ENCODE measurements at places on chromosomes 6 and 20.

DNA sequence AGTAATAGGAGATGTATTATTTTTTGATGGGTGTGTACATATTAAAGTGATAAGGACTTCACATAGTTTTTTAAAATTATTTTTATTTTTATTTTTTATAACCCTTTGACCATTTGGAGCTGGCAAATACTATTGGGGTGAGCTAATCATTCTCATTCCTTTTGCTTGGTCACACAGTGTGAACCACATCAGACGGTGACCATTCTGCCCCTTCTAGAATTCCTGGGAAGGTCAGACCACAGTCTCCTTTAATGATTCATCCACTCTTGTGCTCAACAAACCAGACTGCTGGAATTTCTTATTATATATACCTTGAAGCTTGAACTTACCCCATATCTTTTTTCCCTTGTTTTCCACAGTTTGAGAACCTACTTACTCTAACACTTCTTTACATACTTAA lies 23.9 kb upstream of the PRL start:
- no peak for DNase-seq

- no peak for DNase-seq
These were observed 148.5 kb upstream of the ATXN1 start for GRCh38 chr6:16909658-16910360.

DNA sequence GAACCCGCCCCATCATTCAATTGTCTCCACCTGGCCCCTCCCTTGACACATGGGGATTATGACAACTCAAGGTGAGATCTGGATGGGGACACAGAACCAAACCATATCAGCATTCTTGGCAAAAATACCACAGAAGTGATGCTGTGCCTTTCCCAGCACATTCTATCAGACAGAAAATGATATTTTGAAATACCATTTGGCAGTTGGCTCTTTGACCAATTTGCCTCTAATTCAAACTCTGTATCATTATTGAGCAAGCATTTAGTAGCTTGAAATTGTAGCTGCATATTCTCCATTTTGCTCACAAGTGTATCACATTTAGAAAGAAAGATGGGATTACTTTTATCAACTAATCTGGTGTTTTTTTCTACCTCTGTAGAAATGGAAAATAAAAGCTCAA lies 64.0 kb downstream of the PLCB1 start:
- DNase-seq: no peak

DNA sequence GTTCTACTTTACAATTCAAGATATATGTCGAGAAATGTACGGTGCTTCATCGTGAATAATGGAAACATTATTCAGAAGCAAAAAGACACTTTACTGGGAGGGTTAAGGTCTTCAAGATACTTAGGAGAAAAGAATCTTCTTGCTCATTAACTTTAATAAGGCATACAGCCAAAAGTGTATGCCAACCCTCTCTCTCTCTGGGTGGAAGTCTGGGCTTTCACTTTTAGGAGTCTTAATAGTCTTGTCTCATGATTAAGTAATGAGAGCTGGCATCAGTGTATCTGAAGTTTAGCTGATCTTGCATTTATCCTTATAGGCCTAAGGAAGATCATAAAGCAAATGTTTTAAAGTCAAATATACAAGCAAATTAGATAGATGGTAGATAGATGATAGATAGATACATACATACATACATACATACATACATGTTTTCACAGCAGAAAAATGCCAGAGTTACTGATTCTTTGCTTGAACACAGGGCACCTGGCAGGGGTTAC lies 21.5 kb downstream of the OLIG3 start:
- DNase-seq: no peak

GRCh38 chr20:44830523-44830922 lies 20.2 kb upstream of the RIMS4 start:
- no peak for DNase-seq

DNA sequence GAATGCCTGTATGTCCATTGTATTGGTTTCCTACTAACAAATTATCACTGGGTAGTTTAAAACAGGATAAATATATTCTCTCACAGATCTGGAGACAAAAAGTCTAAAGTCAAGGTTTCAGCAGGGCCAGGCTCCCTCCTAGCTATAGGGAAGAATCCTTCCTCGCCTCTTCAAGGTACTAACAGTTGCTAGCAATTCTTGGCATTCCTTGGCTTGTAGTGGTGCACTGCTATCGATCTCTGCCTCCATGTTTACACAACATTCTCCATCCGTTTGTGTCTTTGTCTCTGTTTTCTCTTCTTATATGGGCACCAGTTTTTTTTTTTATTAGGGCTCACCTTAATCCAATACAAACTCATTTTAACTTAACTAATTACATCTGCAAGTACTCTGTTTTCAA lies 48.9 kb downstream of the OR2B6 start:
- DNase-seq: no peak

DNA sequence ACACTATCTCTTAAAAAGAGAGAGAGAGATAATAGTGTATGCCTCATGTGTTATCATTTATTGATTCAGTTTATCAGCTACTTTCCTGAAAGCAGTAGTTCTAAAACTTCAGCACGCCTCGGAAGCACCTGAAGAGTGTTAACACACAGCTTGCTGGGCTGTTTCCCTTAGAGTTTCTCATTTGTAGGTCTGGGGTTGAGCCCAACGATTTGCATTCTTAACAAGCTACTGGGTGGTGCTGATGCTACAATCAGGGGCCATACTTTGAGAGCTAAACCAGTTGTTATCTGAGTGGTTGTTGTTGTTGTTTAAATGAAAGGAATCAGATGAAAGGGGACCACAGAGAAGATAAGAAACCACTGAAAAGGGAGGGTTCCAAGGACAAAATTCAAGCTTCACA lies 32.6 kb downstream of the SIM1 start:
- DNase-seq: no peak

DNA sequence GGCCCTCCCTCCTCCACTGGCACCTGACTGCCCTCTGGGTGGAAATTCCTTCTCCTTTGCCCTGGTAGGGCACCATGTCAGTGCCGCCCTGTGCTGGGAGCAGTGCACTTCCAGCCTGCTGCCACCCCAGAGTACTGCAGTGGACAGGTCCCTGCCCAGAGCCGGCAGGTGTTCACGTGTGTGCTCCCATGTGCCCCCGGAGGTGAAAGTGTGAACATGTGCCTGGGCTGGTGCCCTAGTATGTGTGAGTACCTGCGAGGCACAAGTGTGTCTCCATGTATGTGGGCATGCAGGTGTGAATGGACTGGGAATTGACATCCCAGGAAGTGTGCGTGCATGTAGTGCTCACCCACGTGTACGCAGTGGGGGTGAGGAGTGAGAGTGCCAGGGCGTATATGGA lies 29.4 kb downstream of the SDCBP2 start:
- DNase-seq: peak; percentile 6

GRCh38 chr6:127630800-127631199 lies 53.8 kb downstream of the C6orf58 start:
- DNase-seq: no peak

DNA sequence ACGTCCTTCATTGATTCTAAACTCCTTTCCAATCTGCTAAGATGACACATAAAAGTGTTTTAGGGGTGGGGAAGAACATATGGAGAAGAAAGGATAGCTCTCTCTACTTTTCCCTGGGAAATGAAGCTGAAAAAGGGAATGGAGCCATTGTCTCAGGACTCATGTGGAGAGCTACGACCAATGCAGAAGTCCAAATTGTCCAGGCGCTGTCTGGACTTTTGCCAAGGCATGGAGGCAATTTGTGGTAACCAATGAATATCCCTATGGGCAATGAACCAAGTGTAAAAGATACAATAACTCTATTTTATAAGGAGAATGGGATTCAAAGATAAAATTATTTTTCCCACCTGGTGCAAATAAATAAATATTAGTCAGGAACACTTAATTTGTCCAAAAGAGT lies 16.1 kb downstream of the FBXL4 start:
- DNase-seq: peak; percentile 48

- peak; percentile 28 for DNase-seq
These were observed 66.0 kb upstream of the UTRN start for GRCh38 chr6:144219056-144219685.

DNA sequence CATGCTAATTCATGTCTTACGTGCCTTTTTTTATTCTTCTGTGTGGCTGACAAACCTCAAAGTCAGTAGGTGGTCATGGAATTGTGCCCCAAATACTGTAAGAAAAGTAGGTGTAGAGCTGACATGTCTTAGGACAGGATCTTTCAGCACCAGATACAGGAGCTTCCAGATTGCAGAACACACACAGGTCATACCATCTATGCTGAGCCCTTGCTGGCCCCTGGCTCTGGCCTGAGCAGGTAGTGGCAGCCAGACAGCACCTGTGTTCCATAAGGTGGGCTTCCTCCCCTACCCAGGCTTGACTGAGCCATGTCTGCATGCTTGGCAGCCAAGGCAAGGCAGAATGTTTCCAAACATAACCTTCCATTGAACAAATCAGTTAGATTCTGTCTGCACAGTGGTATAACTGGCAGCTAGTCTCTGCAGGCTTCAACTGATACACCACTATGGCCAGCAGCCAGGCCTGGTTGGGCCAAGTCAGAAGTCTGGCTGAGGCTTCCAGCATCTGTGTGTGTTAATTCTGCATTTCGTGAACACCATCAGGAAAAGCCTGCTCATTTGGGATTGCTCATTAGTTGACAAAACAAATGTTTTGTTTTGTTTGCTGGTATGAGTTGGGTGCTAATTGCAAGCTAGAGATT lies 366.5 kb downstream of the FOXA2 start:
- DNase-seq: no peak

DNA sequence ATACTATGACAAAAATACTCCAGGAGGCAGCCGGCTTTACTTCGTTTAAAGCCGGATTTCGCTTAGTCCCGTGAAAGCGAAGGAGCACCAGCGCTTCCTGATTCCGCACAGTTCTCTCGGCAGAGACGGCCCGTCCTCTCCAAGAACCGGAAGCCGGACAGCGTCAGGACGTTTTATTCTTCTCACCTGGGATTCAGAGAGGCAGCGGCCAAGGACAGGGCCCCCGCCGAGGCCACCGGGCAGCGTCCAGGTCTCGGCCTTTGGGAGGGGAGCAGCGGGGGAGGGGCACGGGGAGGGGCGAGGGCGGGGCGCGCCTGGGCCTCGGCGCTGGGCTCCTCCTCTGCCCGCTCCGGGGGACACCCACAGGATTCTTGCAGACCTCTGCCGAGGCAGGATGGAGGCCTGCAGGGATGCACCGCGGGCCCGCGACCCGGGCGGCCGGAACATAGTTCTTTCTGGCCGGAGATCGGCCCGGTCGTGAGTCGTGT lies 2.8 kb upstream of the DIDO1 start:
- DNase-seq: no peak

GRCh38 chr6:126361832-126362440 lies 22.0 kb downstream of the CENPW start:
- DNase-seq: no peak

DNA sequence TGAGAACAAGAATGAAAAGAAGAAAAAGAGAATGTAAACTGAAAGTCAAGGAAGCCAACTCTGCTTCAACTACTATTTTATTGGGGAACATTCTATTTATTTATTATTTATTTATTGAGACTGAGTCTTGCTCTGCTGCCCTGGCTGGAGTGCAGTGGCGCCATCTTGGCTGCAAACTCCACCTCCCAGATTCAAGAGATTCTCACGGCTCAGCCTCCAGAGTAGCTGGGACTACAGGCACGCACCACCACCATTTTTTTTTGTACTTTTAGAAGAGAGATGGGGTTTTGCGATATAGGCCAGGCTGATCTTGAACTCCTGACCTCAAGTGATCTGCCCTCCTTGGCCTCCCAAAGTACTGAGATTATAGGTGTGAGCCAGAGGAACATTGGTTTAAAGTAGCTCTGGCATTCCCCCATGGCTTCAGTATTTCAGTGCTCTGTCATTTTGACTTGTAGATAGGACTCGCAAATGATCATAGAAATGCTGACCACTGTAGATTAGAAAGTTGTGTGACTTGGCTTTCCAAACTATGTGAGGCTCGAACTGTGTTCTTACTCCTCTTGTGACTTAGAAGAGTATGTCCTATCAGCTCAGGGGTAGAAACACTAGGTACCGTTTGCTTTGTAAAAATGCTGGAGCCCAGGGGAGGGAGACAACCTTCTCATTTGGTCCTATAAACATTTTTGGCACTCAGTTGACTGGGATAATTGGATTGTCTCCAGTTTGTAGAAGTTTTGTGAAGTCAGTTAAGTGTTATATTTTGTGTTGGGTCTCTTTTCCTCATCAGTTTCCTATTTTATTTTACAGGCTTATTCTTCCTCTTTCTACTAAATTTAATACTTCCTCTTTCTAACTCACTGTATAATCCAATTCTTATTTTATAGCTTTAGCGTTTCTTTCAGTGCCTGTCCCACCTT lies 544.9 kb upstream of the CITED2 start:
- no peak for DNase-seq

GRCh38 chr6:90650041-90650940 lies 63.4 kb upstream of the MAP3K7 start:
- DNase-seq: no peak

DNA sequence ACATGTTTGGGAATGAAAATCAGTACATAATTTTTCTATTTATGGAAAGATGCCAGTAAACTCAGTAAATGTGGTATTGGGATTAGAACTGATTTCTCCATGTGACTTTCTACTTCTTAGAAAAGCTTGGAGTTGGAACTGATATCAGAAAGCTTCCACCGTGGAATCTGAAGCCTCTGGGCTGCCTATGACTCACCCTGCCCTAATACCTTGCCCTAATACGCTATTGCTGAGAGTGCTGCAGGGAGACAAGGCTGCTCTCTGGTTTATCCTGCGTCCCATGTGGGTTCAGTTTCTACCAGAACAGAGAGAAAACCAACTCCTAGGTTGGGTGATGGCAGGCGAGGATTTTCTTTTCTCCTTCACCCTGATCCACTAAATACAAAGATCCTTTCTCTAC lies 3.3 kb upstream of the STMND1 start:
- DNase-seq: no peak

DNA sequence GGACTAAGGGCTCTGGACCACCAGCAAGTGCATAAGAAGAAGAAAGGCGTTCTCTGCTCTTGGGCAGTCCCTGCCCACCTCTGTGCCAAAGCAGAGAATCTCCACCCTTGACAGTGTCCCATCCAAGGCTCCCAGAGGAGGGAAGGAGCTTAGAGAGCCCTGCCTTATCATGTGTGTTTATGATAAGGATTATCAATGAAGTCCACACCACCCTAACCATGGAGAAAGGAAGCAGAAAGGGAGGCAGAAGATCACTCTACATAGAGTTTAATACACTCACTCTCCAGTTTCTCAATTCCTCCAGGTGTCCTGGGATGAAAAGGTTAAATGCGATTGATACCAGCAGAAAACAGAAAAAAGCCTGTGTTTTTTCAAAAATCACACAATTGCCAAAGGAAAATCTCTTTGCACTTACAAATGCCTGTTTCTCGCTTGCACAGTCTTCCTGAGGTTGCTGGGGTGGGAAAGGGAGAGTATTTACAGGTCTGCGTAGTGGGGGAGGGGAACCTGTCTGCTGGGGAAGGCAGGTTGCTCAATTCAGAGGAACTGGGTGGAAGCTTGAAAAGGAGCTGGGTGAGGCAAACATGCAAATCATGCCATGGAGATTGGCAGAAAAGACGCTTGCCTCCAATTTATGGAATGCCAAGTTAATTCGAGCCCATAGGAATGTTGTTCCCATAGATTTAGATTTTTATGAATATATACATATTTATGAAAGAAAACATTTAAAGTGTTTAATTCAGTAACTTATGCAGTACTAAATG lies 104.0 kb downstream of the EYA2 start:
- DNase-seq: no peak

All from NCI-H1092 treated with DMSO at 0.1 percent for 48 hours (cell line).